GM12891 (cell line): ENCODE measurements at places on chromosomes 5 and 9.

- no peak for DNase-seq
Measured at GRCh38 chr9:83707518-83707767, 315 bp downstream of the UBQLN1 start.

DNA sequence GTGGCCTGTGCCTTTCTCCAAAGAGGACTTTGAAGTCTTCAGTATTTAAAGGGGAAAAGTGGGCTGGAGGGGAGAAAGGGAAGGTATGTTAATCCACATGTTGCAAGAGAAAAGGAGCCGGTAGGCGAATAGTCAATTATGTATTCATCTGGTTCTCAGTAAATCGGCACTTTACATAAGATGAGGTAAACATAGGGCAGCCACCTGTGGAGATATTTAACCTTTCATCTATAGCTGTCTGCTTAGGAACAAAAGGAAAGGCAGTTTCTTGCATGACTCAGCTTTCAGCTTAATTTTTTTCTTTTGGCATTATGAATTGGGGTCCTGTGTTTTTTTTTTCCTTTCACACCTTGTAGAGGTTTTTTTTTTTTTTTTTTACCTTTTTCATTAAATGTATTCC is 42.2 kb downstream of the FGD3 start:
- no peak for DNase-seq

GRCh38 chr9:72588336-72588735 is 66.9 kb downstream of the TMC1 start:
- DNase-seq: no peak

GRCh38 chr9:90821697-90822096 is 20.1 kb downstream of the SYK start:
- DNase-seq: no peak

DNA sequence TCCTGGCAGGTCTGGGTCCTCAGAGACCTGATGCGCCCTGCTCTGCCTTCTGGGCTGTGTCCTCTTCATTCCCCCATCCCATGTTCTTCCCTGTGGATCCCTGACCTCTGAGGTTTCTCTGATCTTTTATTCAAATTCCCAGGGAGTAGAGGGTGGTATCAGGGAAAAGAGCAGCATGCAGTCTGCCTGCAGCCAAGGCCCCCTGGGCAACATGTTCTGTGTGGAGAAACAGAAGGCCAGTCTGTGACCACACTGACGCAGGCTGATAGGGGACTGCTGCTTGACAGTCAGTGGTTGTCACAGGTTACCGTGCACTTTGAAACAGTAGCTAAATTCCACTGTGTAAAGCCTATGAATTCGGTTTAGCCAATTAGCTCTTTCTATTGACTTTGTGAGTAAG is 156.6 kb upstream of the IRX2 start:
- DNase-seq: no peak
